ENCODE measurements at places on chromosomes 16 and 17.

DNA sequence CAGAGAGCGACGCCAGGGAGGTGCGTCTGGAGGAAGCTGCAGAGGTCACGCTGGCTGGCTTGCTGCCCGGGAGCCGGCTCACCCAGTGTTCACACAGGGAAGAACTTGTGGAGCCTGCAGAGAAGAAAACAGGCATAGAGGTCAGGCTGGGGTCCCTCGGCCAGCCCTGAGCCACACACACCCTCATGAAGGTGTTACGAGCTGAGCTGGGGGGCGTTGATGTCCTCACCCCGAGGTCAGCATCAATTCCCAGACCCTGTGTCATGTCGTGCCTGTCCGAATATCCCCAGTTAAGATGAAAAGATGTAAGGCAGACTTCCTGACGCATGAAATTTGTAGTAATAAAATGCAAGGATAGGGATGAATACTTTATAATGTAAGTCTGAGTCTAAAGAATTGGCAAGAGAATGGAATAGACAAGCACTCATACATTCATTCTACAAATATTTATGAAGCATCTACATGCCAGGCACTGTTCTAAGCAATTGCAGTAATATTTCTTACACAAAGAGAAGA is 77.1 kb downstream of the USP31 start:
- no peaks in the 10 kb centered on the region for H3K27me3 ChIP-seq
- DNase-seq: no peak
- no peaks in the 10 kb centered on the region for H3K4me1 ChIP-seq
- H3K4me3 ChIP-seq: no peak overlapping the region
- peaks cover 23% of the 10 kb centered on the region for H3K36me3 ChIP-seq

DNA sequence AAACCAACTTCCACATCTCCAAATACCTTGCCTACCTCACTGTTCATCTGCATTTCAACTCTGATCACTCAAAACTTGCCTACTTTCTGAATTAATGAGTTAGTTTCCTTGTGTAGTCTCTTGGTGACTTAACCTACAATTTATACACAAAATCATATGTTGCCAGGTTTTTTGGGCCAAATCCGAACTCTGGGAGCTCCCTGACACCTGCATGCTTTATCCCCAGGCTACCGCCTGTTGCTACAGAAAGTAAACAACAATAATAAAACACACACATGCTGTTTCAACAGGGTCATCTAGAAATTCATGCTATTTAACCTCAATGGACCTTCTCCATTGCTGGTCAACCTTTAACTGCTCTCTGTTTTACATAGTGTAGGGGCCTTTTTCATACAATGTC is 104.5 kb upstream of the AXIN2 start:
- H3K27me3 ChIP-seq: no peaks in the 10 kb centered on the region
- H3K36me3 ChIP-seq: no peaks in the 10 kb centered on the region
- H3K4me3 ChIP-seq: no peak overlapping the region

GRCh38 chr16:80973991-80974390 is 32.7 kb downstream of the CMC2 start:
- no peak overlapping the region for H3K27ac ChIP-seq
- H3K36me3 ChIP-seq: no peaks in the 10 kb centered on the region
- no peaks in the 10 kb centered on the region for H3K27me3 ChIP-seq
- DNase-seq: no peak
- H3K4me3 ChIP-seq: no peak overlapping the region
- no peaks in the 10 kb centered on the region for H3K4me1 ChIP-seq

DNA sequence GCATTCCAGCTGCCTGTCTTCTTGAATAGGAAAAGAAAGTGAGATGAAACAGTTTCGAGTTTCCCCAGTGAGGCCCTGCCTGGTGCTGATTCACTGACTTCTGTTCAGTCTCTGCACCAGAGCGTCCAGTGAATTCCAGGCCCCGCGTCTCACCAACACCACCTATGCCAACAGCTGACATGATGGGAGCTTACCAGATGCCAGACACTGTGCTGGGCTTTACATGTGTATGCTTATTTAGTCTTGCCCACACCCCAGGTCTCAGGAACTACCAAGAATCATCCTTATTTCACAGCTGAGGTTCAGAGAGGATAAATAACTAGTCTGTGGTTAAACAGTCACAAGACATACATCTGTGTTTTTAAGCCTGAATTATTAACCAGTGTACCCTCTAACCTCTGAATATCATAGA is 29.1 kb upstream of the IRX6 start:
- H3K27me3 ChIP-seq: no peaks in the 10 kb centered on the region
- H3K4me3 ChIP-seq: no peak overlapping the region
- peaks cover 15% of the 10 kb centered on the region for H3K4me1 ChIP-seq

GRCh38 chr17:48530887-48531272 is at the start of gene HOXB1:
TSS of gene HOXB1 (minus strand) at chr17:48531011. CDS start at chr17:48530904, 107 bp downstream.
- H3K36me3 ChIP-seq: no peaks in the 10 kb centered on the region
- H3K4me1 ChIP-seq: peaks cover 6% of the 10 kb centered on the region
- H3K4me3 ChIP-seq: peak within 1 kb of the TSS; percentile 44
- peaks cover 80% of the 10 kb centered on the region for H3K27me3 ChIP-seq

- no peaks in the 10 kb centered on the region for H3K36me3 ChIP-seq
- peaks cover 38% of the 10 kb centered on the region for H3K4me1 ChIP-seq
- H3K4me3 ChIP-seq: no peak overlapping the region
- H3K27ac ChIP-seq: peak overlapping the region; percentile 90
- DNase-seq: peak; percentile 89
Observed at GRCh38 chr16:4392382-4393239, 21.0 kb downstream of the VASN start.
